ENCODE measurements at places on chromosomes 4 and X. TPM values are rescaled to one million over a fixed set of nuclear protein-coding genes. Genes with fewer than 3 reads are reported as not detected.

GRCh38 chrX:119853444-119853843 lies 681 bp upstream of the UPF3B start:
- DNase-seq, result no peak

GRCh38 chrX:20253232-20253543 lies 13.5 kb downstream of the RPS6KA3 start:
- DNase-seq, result no peak

DNA sequence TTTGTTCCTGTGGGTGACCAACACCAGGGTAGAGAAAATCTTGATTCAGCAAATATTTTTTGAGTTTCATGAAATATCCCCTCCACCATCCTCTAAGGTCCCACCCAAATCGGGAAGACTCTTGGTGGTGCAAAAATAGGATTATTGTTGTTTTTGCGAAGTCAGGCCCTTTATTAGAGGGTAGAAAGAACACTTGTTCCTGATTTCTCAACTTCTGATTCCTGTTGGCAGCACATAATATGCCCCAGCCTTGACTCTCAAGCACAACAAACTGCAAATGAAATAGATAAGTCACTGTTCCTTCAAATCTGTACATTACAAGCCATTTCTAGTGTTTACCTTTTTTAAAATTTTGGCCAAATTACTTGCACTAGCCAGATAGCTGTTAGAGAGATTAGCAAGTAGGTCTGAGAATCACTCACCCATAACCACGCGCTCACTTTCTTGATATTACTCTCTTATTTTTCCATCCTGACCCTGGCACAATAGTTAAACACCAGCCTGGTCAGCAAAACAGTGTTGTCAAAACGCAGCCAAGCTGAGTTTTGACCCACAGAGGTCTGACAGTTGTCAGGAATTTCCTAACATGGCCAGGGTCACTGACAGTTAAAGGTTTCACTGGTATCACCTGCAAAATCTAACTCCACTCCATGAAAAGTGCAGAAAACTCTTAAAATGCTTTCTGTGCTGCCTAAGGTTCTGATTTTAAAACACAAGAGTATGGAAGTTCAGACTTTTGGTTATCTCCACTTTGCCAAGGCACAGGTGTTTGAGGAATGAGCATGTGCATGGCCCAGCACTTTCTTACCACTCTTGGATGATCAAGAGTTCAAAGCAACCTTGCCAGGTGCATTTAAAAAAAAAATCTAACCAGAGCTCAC lies 69.8 kb downstream of the RBM47 start:
- no peak for DNase-seq

GRCh38 chr4:140136509-140136908 lies 17.5 kb downstream of the MAML3 start:
- no peak for DNase-seq

Gene BBS12
- not detected for total RNA-seq
